Neural crest cell (in vitro differentiated cells): ENCODE measurements at places on chromosomes 16 and 17. TPM values are rescaled to one million over a fixed set of nuclear protein-coding genes. Genes with fewer than 3 reads are reported as not detected.

DNA sequence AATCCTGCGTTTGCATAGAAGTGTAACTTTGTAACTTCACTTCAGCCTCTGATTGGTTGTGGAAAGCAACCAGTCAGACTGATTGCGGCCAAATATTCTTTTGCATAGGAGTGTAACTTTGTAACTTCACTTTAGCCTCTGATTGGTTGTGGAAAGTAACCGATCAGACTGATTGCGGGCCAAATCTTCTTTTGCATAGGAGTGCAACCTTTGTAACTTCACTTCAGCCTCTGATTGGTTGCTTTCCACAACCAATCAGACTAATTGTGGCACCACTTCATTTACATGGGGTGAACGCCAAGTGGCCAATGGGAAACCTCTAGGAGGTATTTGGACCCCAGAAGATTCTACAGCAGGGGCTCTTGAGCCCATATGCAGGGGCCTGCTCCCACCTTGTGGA lies 1.8 kb upstream of the TMEM98 start:
- peak overlapping the region; percentile 72 for H3K4me3 ChIP-seq
- no peaks in the 10 kb centered on the region for H3K36me3 ChIP-seq
- no peak for DNase-seq
- H3K27me3 ChIP-seq = no peaks in the 10 kb centered on the region

LGALS9C gene
- total RNA-seq = not detected in 2 replicates

SLC13A2 gene
- not detected in 2 replicates for total RNA-seq

AOC2 gene
- 3.0 and 3.2 TPM in 2 replicates for total RNA-seq

DNA sequence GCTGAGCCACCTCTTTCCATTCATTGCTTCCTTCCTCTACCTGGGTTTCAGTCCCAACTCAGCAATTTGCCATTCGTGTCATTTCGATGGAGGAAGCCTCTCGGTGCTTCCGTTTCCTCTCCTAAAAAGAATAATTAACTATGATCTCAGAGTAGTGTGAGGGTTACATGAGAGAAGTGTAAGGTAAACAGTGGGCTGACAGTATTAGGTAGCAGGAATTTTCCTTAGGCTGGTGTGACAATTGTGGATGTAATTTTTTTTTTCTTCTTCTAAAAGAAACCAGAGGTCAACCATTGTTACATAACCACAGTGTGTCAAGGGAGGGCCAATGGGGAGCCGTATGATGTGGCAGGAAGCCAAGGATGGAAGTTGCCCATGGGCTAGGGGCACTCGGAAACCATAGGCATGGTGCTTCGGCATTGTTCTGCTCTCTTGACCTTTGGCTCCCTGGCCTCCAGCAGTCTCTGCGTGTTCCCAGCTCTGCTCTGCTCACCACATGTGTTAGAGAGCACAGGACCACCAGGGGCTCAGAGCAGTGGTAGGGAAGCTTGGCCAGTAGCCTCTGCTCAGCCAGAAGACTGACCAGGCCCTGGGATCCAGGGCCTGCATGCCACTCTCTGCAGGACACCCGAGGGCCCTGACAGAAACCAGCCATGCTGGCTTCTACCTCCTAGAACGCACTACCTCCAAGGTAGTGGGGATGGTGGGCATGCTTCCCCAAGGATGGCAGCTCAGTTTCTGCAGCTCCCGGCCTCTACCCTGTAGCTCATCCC lies 2.0 kb upstream of the TOP2A start:
- peak overlapping the region; percentile 86 for H3K4me3 ChIP-seq
- no peaks in the 10 kb centered on the region for H3K27me3 ChIP-seq
- H3K36me3 ChIP-seq = peaks cover 4% of the 10 kb centered on the region
- peak overlapping the region; percentile 87 for H3K27ac ChIP-seq
- peak; percentile 27 for DNase-seq
- peaks cover 44% of the 10 kb centered on the region for H3K4me1 ChIP-seq

NHLRC4 gene
- total RNA-seq = 0.84 and 0.86 TPM in 2 replicates

GRCh38 chr17:28889996-28890395 lies 7.5 kb downstream of the FLOT2 start:
- peaks cover 3% of the 10 kb centered on the region for H3K36me3 ChIP-seq
- H3K4me1 ChIP-seq = peaks cover 45% of the 10 kb centered on the region
- no peaks in the 10 kb centered on the region for H3K27me3 ChIP-seq
- DNase-seq = no peak

- no peaks in the 10 kb centered on the region for H3K36me3 ChIP-seq
- no peaks in the 10 kb centered on the region for H3K27me3 ChIP-seq
- peaks cover 18% of the 10 kb centered on the region for H3K4me1 ChIP-seq
- no peak for DNase-seq
Observed at GRCh38 chr17:59221159-59221847, 992 bp downstream of the GDPD1 start.

DNA sequence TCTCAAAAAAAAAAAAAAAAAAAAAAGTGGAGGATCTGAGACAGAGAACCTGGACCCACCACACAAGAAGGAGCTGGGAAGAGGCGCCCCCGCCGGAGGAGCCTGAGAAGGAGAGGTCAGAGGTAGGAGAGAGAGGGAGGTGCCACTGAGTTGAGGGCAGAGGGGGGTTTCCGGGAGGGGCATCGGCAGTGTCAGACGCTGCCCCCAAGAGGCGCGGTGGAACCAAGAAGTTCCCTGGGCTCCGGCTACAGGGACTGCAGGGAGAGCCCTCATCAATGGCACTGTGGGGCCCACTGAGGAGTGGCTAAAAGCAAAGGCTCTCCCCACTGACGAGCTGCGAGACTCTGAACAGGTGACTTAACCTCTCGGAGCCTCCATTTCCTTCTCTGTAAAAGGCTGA lies 4.2 kb downstream of the CCDC42 start:
- H3K36me3 ChIP-seq = no peaks in the 10 kb centered on the region
- peaks cover 21% of the 10 kb centered on the region for H3K4me1 ChIP-seq
- H3K4me3 ChIP-seq = no peak overlapping the region
- H3K27ac ChIP-seq = no peak overlapping the region
- peaks cover 8% of the 10 kb centered on the region for H3K27me3 ChIP-seq

DNA sequence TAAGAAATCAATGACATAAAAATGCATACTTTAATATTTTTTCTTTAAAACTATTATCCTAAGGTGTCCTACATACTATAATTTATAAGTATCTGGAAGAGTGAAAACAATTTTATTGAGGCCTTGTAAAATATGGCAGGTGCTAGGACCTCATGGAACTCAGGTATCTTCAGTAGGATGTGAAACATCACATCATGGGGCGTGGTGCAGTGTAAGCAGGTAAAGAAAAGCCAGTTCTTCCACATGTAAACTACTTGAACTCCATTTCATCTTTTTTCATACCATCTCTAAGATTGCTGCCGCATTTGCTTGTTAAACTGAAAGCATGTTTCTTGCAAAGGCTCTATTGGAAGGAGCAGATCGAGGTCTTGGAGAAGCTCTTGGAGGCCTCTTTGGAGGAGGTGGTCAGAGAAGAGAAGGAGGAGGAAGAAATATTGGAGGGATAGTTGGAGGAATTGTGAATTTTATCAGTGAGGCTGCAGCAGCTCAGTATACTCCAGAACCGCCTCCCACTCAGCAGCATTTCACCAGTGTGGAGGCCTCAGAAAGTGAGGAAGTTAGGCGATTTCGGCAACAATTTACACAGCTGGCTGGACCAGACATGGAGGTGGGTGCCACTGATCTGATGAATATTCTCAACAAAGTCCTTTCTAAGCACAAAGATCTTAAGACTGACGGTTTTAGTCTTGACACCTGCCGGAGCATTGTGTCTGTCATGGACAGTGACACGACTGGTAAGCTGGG lies at the start of gene CAPNS2:
TSS of gene CAPNS2 (plus strand) at position 253 of the 744 bp plus-strand sequence. CDS start at position 326, 73 bp downstream.
- H3K4me1 ChIP-seq = peaks cover 4% of the 10 kb centered on the region
- no peaks in the 10 kb centered on the region for H3K27me3 ChIP-seq
- no peak within 1 kb of the TSS for H3K4me3 ChIP-seq
- H3K36me3 ChIP-seq = no peaks in the 10 kb centered on the region
- DNase-seq = no peak

ITGB4 gene
- total RNA-seq = 0.64 and 1.4 TPM in 2 replicates

PPP1R1B gene
- not detected in 2 replicates for total RNA-seq

DNA sequence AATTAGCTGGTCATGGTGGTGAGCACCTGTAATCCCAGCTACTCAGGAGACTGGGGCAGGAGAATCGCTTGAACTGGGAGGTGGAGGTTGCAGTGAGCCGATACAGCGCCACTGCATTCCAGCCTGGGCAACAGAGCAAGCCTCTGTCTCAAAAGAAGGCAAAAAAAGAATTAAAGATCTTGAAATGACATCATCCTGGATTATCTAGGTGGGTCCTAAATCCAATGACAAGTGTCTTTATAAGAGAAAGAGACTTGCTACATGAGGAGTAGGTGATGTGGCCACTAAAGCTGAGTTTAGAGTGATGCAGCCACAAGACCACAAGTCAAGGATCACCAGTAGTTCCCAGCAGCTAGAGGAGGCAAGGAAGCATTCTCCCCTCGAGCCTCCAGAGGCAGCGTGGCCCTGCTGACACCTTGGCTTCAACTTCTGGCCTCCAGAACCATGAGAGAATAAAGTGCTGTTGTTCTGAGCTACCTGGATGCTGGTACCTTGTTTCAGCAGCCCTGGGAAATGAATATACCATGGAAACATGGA lies 15.8 kb downstream of the CIITA start:
- no peak for DNase-seq
- H3K4me3 ChIP-seq = no peak overlapping the region
- no peaks in the 10 kb centered on the region for H3K4me1 ChIP-seq
- H3K27me3 ChIP-seq = peaks cover 54% of the 10 kb centered on the region
- no peaks in the 10 kb centered on the region for H3K36me3 ChIP-seq

GRCh38 chr17:41678411-41678906 lies 10.2 kb upstream of the EIF1 start:
- no peak overlapping the region for H3K4me3 ChIP-seq
- no peaks in the 10 kb centered on the region for H3K36me3 ChIP-seq
- H3K4me1 ChIP-seq = peaks cover 10% of the 10 kb centered on the region
- H3K27ac ChIP-seq = no peak overlapping the region
- peaks cover 32% of the 10 kb centered on the region for H3K27me3 ChIP-seq
- no peak for DNase-seq

DNA sequence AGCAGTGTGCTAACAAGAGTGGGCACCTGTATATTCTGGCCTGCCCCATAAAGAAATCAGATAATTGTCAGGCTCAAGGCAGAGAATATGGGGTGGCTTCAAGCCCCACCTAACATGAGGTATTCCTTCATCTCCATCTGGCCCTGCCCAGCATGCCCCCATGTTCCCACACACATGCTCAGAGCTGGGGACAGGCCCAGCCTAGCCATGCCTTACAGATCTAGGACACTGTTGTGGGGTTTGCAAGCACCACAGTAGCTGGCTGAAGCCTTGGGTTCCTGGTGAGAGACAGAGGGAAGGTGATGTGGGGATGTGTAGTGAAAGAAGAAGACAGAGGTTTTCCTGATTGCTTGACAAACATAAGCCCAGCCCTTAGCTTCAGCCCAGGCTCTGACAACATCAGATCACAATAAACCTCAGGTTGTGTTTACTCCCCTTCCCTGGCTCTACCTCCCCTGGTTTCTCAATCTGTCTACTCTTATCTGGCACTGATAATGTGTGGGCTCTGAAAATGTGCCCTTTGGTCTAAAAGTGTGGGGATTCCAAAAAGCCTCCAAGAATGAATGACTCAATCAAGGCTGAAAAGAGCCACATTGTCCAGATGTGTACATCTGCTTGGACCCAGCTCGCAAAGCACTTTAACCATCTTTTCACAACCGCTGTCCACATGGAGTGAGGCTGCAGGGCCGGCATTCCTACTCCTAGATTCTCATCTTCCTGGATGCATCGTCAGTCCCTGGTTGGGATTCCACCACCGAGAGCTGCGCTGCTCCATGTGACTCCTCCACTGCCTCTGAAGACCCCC lies 34.4 kb downstream of the CDRT4 start:
- H3K4me1 ChIP-seq = peaks cover 17% of the 10 kb centered on the region
- peaks cover 27% of the 10 kb centered on the region for H3K36me3 ChIP-seq
- H3K27me3 ChIP-seq = no peaks in the 10 kb centered on the region
- no peak overlapping the region for H3K4me3 ChIP-seq

- no peak for DNase-seq
- peaks cover 14% of the 10 kb centered on the region for H3K4me1 ChIP-seq
- H3K27me3 ChIP-seq = no peaks in the 10 kb centered on the region
- H3K36me3 ChIP-seq = peaks cover 20% of the 10 kb centered on the region
Observed at GRCh38 chr16:9118170-9118569, 26.7 kb downstream of the HAPSTR1 start.

DNA sequence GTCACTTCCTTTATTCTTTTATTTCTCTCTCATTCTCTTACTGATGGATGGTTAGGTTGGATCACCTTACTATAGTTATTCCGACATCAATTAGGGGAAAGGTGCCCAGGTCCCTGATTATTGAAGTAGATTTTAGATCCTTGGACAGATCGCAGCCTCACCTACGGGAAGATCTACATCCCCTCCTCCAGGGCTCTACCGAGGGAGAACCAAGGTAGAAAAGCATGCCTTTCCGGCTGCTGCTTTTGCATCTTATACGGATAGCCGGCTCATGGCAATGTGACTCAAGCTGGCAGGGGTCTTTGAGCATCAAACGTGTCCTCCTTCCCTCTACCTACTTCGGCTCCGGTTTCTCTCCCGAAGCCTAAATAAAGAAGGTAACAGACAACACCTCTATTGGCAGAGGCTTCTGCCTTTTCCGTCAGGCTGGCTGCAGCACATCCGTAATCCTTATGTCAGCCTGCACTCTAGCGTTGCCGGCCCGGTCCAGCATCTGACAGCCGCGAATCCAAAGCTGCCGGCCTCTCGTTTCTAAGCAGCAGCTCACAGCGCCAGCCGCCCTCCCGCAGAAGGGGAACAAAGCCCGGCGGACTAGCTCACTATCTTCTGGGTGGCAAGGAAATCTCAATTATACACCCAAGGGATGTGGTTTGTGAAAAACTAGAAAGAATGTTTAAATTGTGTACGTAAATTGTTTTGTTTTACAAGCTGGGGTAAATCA lies 46.9 kb downstream of the IRX6 start:
- H3K4me3 ChIP-seq = no peak overlapping the region
- H3K27me3 ChIP-seq = peaks cover 62% of the 10 kb centered on the region
- H3K36me3 ChIP-seq = no peaks in the 10 kb centered on the region
- no peak overlapping the region for H3K27ac ChIP-seq

DNA sequence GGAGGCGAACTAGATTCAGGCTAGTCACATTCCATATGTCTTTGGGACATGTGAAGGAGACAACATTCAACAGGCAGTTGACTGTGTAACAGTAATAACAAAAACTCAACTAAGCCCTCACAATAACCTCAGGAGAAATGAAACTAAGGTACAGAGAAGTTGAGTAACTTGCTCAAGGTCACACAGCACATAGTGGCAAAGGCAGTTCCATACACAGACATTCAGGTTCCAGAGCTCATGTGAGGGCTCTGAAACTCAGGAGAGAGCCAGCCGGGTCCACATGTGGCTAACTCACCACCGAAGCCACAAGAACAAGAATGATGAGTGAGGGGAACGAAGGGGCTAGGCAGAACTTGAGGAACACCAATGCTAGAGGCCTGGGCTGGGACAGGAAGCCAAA lies 46.3 kb upstream of the CCL1 start:
- no peak overlapping the region for H3K27ac ChIP-seq
- H3K4me3 ChIP-seq = no peak overlapping the region
- DNase-seq = no peak
- H3K4me1 ChIP-seq = no peaks in the 10 kb centered on the region
- peaks cover 74% of the 10 kb centered on the region for H3K27me3 ChIP-seq

GRCh38 chr16:88131256-88131655 lies 180.0 kb downstream of the BANP start:
- peaks cover 7% of the 10 kb centered on the region for H3K4me1 ChIP-seq
- no peak overlapping the region for H3K4me3 ChIP-seq
- no peak overlapping the region for H3K27ac ChIP-seq
- H3K36me3 ChIP-seq = no peaks in the 10 kb centered on the region
- no peak for DNase-seq
- H3K27me3 ChIP-seq = no peaks in the 10 kb centered on the region

- no peak for DNase-seq
- H3K36me3 ChIP-seq = peaks cover 4% of the 10 kb centered on the region
- no peak overlapping the region for H3K4me3 ChIP-seq
- H3K27ac ChIP-seq = no peak overlapping the region
- peaks cover 7% of the 10 kb centered on the region for H3K4me1 ChIP-seq
Observed at GRCh38 chr16:78209951-78210661, 110.7 kb downstream of the WWOX start.

MYOCD gene
- 0.09 and 0.23 TPM in 2 replicates for total RNA-seq
